Foreskin fibroblast (primary cell): ENCODE measurements at places on chromosomes 6 and 20.

- peak; percentile 53 for DNase-seq
Measured at GRCh38 chr6:151690303-151690702, 117.2 kb upstream of the ESR1 start.

DNA sequence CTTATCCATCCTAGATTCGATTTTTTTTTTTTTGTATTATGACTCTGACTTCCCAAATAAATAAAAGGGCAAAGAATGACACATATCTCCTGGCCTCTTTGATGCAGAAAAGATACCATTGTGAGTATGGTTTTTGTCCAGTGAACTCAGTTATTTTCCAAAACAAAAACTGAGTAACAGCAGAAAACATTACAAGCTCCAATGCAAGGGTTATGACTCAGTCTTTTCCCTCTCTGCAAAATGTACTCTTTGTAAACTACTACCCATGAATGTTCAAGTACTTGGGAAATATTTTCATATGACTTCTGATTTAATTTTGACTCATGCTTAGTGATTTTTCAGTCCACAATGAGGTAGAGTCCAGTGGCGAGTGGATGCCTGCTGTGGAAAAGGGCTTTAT lies 355.3 kb downstream of the RNF144B start:
- DNase-seq, result no peak

GRCh38 chr6:17542243-17542642 lies 57.9 kb upstream of the FAM8A1 start:
- no peak for DNase-seq

DNA sequence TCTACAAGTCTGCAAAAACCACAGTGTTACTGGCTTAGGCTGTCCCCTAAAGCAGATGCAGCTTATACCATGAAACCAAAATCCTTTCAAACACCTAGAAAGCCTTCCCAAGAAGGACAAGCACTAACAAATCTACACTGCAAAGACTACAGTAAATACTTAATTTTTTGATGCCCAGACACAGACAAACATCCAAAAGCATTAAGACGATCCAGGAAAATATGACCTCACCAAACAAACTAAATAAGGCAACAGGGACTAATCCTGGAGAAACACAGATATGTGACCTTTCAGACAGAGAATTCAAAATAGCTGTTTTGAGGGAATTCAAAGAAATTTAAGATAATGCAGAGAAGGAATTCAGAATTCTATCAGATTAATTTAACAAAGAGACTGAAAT lies 423.5 kb downstream of the COL12A1 start:
- DNase-seq, result no peak

DNA sequence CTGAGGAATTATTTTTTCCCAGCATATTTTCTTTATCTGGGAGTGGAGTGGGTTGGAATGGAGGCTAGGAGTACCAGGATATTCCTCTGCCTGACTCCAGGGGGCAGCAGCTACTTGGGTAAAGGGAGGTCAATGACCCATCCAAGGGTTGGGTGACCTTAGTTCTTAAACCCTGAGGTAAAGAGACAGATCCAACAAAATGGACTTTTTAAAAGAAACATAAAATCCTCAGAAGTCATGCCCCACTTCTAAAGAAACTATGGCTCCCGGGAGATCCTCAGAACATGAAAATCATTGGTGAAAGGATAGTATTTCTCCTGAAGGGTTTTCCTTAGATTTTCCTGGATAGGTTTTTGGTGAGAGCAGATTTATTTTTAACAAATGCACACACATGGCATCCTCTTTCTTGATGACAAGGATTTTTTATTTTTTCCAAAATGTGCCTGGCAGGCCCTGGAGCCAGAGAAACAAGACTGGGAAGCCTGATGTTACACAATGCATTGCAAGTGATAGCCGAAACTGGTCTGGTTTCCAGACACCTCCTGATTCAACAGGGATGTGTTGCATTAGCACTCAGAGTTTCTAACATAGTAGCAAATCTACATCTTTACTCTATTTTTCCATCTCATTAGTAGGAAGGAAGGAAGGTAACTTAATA lies 240.9 kb upstream of the BTBD3 start:
- DNase-seq, result peak; percentile 32

GRCh38 chr20:32485770-32486478 lies 99.2 kb downstream of the NOL4L start:
- DNase-seq, result no peak

DNA sequence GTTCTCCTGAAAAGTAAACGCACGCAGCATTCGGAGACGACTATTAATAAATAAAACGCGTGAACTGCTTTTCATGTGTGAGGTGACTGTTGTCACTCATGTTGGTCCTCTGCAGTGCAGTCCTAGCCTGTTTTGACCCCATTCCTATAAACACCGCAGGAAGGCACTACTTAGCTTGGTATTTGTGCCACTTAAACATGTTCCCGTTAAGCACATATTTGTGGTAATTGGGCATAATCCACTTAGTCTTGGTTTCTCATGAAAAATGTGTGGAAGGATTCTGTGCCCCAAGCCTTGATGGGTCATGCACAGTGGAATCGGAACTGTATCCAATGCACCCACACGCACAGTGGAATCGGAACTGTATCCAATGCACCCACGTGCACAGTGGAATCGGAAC lies 313.9 kb downstream of the THBS2 start:
- no peak for DNase-seq

GRCh38 chr20:53390770-53391169 lies 202.9 kb downstream of the ZNF217 start:
- no peak for DNase-seq

DNA sequence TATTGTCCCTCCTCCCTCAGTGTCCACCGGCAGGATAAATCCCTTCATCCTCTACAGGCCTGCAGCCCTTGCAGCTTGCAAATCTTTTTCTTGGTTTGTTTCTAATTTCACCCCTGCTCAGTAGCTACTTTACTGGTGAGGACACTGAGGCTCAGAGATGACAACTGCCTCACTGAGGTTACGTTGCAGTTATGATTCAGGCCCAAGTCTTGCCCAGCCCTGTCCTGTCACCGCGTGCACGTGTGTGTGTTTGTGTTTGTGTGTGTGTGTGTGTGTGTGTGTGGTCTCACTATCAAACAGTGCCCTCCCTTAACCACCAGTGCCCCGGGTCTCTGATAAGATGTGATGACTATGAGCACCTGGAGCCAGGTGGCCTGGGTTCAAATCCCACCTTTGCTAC lies 21.1 kb downstream of the FAM110A start:
- DNase-seq, result no peak
